ENCODE measurements at places on chromosomes 3 and 15.
A peak's percentile ranks its signal among the peaks of the same experiment; 100 is the strongest.

DNA sequence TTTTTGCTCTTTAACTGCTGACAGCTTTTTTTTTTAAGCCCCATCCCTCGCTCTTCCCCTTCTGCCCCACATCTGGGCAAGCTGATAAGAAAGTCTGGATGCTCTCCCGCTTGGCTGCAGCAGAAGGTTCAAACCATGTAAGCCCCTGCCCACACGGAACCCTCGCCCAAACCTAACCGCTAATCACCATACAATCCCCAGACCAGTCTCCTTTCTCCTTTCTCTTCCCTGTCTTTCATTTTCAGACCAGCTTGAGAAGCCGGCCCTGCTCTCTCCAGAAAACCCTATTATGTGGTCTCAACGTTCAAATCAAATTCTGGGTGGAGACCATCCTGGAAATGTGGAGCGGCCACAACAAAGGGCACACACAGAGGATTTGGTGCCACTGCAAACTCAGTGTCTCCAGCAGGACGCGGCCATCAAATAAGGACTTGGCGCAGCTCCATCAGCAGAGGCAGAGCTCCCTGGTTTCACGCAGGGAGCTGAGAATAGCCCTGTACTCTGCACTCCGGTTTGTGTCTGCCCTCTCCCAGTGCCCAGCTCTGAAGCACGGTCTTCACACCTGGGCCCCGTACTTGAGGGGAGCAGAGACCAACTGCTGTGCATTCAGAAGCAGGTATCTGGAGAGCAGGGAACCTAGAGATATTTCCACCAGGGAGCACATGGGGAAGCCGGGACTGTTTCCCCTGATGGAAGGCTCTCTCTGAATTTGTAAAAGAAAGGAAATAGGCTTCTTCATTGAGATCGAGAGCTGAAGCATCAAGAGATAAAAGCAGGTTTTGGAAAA is 92.6 kb downstream of the XXYLT1 start:
- peak; percentile 49 for DNase-seq

- DNase-seq = no peak
Measured at GRCh38 chr3:155978324-155978723, 107.9 kb downstream of the GMPS start.

DNA sequence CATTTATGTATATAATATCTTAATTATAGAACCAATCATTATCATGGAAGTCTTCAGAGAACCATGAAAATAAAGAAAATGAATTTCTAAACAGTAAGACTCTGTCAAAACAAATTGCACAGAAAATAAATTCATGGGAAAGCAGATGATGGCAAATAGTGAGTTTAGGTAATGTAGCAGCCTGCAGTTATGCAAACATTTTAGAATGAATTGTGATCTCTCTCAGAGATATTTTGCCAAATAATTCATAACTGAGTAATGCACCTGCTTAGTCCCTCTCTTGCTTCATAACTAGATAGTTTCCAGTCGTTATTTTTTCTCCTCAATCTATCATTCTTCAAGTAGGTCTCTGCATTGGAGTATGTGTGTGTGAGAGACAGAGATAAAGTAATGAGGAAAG is 492.7 kb upstream of the THBS1 start:
- DNase-seq = no peak

DNA sequence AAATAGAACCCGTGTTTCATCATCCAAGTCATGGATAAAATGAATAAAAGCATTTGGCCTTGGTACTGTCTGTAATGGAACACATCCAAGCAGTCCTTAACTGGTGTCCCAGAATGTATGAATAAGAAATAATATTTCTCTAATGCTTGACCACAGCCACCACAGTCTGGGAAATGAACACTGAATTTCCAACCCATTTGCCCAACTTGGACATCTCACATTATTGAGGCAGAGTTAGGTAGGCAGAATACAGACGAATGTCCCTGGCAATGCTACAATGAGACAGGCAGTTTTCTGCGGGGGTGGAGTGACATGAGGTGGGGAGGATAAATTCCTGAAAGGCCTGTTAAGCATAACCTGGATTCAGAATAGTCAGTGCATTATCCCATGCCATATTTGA is 245.7 kb downstream of the ZIC1 start:
- no peak for DNase-seq

DNA sequence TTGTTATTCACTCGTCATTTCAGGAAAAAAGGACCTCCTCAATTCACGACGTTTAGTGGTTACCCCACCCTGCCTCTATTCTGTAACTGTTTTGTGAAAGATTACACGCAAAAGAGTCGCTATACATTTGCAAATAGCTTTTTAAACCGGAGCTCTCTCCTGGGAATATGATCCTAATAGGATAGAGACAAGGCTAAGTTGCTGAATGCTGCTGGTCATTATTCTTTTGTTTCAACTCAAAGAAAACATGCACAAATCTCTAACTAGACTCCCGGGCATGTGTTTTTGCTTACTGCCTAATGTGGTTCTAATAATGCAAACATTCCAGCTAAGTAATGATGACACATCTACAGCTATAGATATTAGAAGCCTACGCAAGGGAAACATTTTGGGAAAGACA is 214.6 kb upstream of the MDFIC2 start:
- no peak for DNase-seq

DNA sequence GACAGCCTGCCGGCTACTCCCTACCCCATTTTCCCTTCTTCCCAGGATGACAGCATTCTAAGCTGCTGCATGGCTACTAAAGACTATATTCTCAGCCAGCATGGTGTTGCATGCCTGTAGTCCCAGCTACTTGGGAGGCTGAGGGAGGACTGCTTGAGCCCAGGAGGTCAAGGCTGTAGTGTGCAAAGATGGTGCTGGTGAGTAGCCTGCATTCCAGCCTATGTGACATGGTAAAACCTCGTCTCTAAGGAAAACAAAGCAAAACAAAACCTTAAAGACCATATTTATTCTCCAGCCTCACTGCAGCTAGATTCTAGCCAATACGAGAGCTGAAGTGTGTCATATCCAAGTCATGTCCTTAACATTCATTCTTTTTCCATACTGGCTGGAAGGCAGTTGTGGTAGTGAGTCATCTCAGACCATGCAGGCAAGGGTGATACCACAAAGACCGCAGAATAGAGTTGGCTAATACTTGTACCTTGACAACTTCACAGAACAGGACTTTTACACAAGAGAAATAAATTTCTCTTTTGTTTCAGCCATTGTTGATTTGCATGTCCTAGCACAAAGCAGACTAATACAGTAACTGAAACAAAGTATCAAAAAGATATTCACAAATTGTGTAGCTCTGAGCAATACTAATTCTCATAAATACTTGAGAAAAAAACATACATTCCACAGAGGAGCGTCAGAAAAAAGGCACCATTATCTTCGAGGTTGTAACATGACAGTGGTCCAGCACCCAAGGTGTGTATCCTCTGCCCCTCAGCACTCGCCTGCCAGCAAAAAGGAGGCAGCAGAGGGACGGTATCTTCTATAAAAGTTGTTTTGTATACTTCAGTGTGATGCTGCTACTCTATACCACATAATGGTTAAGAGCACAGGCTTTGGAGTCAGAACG is 14.8 kb downstream of the PBRM1 start:
- peak; percentile 95 for DNase-seq

GRCh38 chr3:8888301-8888915 is 74.9 kb downstream of the RAD18 start:
- DNase-seq = no peak

DNA sequence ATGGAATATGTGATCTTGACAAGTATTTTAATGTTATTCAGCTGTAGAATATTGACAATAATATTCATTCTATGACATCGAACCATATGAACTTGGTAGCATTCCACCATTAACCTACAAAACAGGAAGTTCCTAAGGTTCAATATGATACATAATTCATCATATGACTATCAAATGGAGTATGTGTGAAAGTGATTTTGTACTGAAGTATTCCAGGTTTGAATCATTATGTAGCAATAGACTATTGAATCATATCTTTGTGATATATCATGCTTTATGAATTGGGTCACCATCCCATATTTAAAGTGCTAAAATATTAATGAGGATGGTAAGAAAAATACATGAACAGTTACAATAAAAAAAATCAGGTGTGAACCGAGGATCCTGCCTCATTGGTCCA is 95.1 kb downstream of the TP63 start:
- DNase-seq = no peak

DNA sequence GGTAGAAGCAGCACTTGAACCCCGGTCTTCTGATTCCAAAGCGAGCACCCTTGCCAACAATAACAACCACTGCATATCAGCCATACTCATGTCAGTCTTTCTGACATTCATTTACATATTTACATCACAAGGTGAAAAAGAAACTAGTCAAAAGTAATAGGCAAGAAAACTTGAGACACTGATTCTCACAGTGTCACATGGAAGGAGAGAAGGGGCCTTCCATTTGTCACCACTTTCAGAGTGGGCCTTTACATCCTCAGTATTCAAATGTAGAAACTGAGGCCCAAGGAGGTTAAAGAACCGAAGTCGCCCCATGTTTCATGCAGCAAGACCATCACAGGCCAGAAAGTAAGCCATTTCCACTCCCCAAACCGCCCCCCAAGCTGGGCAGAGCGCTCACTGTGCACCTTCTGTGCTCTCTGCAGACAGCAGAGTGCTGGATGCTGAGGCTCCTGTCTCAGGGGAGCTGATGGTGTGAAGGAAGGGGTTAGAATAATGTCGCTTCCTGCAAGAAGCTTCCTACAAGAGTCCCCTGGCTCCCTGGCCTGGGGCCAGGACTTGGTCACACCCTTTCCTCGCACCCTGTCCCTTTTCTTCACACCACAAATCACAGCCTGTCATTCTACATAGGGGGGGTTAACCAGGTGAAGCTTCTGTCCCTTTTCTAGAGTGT is 260.1 kb downstream of the UACA start:
- no peak for DNase-seq

DNA sequence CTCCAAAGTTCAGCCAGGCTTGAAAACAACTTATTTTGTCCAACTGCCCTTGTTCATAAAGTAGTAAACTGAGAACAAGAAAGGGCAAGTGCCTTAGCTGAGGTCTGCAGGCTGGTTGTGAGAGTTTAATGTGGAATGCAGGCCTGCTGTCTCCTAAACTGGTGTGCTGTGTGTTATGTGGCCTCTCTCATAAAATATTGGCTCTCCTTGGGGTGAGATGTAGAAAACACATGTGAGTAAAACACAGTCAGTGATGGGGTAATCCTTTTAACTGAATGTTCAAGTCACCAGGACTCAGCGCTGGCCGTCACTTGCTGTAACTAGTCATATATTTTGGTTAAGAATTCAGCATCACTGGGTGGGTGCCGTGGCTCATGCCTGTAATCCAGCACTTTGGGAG is 7.1 kb upstream of the ST6GAL1 start:
- DNase-seq = no peak

DNA sequence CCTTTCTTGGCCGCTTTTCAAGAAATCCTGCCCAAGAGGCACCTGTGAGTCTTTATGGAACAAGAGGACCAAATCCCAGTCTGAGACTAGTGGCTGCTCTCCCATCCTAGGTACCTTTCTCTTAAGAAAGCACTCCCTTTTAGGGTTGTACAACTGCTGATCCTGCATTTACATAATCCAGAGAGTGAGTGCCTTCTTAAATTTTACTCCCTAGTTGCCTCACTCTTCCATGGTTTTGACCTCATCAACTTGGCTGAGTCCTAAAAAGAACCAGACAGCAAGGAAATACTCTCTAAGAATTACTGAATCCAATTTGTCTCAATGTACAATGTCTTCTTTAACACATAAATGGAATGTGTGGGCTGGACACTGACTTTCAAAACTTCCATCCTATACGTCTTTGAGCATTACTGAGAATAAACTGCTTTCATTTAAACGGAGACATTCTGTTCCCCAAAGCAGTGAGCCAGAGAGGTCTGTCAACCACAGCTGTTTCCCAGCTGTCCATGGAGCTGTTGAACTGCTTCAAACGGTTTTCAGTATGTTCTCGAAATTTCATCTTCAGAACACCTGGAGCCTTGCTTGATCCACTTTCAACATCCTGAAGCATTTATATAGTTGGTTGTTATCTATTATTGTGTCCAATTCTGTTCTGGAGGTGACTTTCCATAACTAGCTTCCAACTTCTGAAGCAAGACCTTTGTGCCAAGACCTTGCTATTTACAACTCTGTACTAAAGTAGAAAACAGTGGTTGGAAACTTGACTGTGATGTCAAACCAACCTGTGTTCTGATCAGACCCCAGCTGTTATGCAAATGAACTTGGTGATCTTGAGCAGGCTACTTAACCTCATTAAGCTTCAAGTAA is 179.1 kb downstream of the SLC9A9 start:
- no peak for DNase-seq

- no peak for DNase-seq
Measured at GRCh38 chr15:48675436-48675835, 29.9 kb upstream of the FBN1 start.

DNA sequence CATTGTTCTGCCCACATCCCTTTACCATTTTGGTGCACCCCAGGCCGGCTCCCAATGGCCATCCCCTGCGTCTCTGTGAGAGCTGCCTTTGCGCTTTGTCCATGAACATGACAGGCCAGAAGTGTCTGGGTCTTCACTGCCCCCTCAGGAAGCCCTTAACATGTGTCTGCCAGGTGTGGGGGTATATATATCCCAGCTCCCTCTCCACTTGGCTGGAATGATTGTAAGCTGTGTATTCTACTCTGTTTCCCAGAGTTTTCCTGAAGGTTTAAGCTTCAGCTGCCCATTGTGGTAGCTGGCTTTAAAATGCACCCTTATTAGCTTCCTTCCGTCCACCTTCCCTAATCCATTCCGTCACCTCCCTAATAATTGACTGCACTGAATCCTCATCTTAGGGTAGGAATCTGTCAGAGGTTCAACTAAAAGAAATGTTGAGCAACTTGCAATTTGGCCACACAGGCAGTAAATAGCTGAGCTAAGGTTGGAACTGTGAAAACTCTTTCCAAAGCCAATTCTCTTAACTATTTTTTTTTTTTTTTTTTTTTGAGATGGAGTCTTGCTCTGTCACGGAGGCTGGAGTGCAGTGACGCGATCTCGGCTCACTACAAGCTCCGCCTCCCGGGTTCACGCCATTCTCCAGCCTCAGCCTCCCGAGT is 30.4 kb upstream of the UBE2E1 start:
- no peak for DNase-seq

GRCh38 chr3:170179432-170179831 is 2.1 kb downstream of the PHC3 start:
- no peak for DNase-seq

DNA sequence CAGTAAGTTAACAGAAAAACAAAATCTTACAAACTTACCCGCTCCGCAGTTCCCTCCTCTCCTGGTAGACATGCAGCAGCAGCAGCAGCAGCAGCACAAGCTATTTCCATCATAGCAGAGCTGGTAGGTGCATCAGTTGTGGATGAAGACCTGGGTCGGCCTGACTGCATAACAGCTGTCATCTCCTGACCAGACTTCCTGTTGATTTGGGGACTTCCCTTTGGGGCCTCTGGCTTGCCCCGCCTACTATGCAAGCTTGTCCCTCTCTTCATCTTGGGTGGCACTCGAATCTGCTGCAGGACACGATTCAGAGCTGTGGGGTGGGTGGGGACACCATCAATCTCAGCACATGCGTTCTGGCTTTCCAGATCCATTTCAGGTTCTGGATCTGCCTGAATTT is 65.7 kb downstream of the TMCC1 start:
- no peak for DNase-seq

DNA sequence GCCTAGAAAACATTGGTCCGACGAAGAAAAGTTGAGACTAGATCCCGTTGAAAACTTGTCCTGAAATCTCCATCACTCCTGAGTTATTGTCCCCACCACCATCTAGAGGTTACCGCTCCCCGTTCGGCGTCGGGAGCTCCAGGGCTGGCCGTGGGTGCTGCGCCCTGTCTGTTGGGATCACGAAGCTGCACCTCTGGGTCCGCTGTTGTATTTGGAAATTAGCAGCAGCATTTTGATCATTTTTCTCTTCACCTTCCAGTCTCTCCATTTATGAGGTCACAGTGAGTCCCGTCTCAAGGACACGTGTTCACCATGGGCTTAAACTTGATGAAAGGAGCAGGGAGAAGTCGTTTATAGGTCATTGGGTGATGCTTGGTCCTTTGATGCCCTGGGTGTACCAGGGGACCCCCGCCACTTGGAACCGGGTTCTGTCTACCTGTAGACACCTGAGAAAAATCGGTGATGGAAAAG is 565 bp downstream of the MANF start:
- peak; percentile 25 for DNase-seq
